HFF-Myc (cell line): ENCODE measurements at places on chromosomes 4 and X.

- DNase-seq, result peak; percentile 27
Observed at GRCh38 chr4:133148690-133149363, at the start of gene PCDH10. Gene PCDH10 (plus strand): TSS chr4:133149294. CDS start chr4:133150141, 847 bp downstream.

DNA sequence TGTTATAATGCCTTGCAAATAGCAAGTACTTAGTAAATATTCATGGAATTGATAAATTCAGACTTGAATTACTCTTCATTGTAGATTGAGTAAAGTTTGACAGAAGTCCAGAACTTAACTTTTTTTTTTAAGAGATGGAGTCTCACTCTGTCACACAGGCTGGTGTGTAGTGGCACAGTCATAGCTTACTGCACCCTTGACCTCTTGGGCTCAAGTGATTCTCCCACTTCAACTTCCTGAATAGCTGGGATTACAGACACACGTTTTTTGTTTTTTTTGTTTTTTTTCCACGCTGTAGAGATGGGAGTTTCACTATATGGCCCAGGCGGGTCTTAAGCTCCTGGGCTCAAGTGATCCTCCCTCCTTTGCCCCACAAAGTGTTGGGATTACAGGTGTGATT lies 32.1 kb downstream of the UBE2K start:
- no peak for DNase-seq

GRCh38 chrX:130468395-130468923 lies 66.7 kb downstream of the RBMX2 start:
- DNase-seq, result no peak

DNA sequence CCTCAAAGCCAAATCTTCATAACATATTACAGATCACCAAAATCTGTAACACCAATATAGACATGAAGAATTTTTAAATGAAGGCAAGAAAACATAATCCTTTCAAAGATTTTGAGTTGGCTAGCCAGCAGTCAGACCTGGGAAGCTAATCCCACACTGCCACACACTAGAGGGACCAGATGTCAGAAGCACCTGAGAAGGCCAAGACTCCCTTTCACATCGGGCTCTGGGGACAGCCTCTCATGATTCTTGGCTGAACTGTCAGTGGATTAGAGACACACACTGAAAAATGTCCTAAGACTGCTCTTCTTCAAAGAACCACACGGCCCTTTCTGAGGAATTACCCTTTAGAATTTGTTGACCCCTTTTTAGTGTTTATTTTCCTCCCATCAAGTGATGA lies 28.2 kb upstream of the SPATA4 start:
- no peak for DNase-seq

- DNase-seq, result no peak
Observed at GRCh38 chr4:89298788-89299152, 8.8 kb downstream of the GPRIN3 start.
